Foreskin keratinocyte (primary cell): ENCODE measurements at places on chromosomes 4 and X. TPM values are rescaled to one million over a fixed set of nuclear protein-coding genes. Genes with fewer than 3 reads are reported as not detected.

GRCh38 chrX:77731821-77732419, 54.1 kb downstream of the ATRX start:
- no peak for DNase-seq

- DNase-seq = no peak
Observed at GRCh38 chr4:95839891-95840290, at the start of gene PDHA2. TSS of gene PDHA2 (plus strand) at chr4:95840093. CDS start at chr4:95840151, 58 bp downstream.

XK gene
- 0.21 and 0.24 TPM in 2 replicates for total RNA-seq

- no peak for DNase-seq
Observed at GRCh38 chrX:103781062-103781402, 4.4 kb downstream of the PLP1 start.

- no peak for DNase-seq
Observed at GRCh38 chrX:150536455-150537116, 31.8 kb upstream of the MTM1 start.

DMRTC1 gene
- not detected in 2 replicates for total RNA-seq
